ENCODE measurements at places on chromosomes 13 and 19.

GRCh38 chr19:7346488-7346971 is 2.2 kb upstream of the ARHGEF18 start:
- no peak for DNase-seq

- DNase-seq, result no peak
Measured at GRCh38 chr19:7522923-7523667, 671 bp downstream of the MCOLN1 start.

DNA sequence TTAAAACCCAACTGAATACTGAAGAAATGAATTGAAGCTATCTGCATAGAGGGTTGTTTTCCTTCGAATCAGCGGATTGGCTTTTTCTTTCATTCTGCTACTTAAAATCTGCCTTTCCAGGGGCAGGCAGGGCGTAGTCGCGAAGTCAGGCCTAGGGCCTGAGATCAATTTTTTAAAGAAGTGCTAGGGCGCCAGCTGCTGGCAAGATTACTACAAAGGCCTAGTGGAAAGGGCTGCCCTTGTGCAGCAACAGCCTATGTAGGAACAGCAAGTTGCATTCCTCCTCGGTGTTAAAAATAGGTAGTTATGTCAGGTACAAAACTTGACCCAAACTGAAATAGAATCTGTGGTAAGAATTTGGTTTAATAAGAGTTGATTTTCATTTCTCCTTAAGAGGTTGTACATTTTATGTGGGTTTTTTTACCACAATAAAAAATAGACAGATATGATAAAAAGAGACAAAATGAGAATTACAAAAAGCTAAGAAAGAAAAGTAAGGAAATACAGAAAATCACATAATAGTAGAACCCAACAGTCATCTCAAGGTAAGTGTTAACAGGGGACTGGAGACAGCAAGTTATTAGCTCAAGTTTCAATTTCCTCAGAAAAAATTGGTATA is 9.5 kb upstream of the URAD start:
- DNase-seq, result no peak

GRCh38 chr13:25632166-25632888 is 260.6 kb downstream of the ATP8A2 start:
- no peak for DNase-seq

- no peak for DNase-seq
Measured at GRCh38 chr13:111017755-111018459, 97.2 kb upstream of the ARHGEF7 start.

- no peak for DNase-seq
Measured at GRCh38 chr19:15456871-15457700, 7.3 kb downstream of the RASAL3 start.

DNA sequence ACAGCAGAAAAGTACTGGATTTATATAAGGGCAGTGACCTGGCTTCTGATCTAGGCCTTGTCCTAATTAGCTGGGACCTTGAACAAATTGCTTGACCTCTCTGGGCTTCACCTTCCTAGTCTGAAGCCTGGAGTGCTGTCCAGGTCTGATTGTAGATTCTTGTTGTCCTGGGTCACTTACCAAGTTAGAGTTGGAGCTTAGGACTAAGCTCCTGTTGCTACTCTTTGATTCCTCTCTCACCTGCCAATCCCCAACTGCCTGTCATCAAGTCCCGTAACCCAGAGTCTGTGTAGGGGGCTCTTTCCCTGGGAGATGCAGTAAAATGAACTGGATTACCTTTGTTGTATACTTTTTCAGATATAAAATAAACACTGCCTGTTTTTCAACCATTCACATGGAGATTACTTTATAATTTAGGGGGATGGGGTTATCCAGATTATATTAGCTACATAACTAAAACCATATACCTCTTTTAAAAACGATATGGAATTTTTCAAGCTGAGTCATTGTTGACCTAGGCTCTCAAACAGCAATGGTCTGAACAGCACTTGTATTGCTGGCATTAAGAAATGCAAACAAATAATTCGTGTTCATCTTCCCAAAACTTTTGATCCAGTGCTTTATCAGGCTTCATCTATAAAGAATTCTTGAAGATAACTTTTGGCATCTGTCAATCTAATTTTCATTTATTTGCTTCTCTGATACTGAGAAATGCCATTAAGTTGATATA is 5.8 kb downstream of the ARHGAP35 start:
- DNase-seq, result no peak

- DNase-seq, result no peak
Measured at GRCh38 chr19:35330475-35330874, 1.5 kb downstream of the CD22 start.
